Sciatic nerve (tissue), 2 donors: ENCODE measurements at places on chromosomes 1 and 21.

DNA sequence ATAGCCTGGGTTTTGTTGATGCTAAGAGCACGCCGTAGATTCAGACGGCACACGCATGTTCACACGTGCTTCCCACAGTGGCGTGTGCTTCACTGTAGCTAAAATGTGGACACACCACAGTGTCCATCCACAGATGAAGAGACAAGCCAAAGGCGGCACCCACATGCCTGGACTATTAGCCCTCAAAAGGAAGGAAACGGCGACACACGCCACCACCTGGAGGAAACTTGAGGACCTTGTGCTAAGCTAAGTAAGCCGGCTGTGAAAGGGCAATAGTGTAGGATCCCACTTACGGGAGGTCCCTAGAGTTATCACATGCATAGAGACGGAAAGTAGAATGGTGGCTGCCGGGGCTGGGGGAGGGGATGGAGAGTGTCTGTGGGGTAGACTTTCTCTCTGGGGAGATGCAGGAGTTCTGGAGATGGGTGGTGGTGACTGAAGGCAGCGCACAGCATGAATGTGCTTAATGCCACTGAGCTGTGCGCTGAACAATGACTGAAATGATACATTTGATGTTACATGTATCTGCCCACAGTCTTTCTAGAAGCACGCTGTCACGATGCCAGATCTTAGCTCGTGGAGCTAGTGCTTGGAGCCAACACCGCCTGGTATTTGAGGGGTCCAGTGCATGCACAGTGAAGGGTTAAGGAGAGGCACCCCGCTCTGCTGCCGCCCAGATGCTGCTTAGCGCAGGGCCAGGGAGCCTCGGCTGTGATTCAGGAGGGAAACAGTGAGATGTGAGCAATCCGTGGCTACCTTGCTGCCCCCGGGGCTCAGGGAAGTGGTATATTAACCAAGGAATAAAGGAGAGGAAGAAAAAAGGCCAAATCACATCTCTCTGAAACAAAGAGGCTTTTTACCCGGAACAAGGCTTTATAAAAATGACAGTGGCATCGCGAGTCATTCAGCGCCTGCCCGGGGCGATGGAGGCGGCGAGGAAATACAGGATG is 103.7 kb downstream of the PRDM16 start:
- DNase-seq = no peak

GRCh38 chr1:243301059-243301458 is 45.2 kb downstream of the SDCCAG8 start:
- no peak for DNase-seq

DNA sequence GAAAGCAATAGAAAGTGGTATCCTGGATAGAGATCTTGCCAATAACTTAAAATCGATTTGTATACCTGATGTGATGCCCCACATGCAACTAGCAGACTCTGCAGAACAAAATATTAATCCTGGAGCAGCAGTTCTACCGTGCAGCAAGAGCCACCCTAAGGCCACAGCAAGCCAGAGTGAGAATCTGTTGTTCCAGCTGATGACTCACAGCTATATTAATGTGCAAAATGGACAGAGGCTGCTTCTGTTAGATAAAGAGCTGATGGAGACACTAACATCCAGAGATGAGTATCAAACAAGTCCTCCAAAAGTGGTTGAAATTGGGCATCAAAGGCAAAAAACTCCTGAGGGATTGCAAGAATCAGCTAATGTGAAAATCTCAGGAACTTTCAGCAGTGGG is 127.8 kb downstream of the MACF1 start:
- DNase-seq = no peak

- DNase-seq = no peak
Measured at GRCh38 chr1:68959461-68960030, 462.7 kb upstream of the DEPDC1 start.

- no peak for DNase-seq
Measured at GRCh38 chr1:185562461-185563359, 171.5 kb upstream of the HMCN1 start.

- DNase-seq = no peak
Measured at GRCh38 chr1:59292562-59292961, 4.3 kb upstream of the FGGY start.

DNA sequence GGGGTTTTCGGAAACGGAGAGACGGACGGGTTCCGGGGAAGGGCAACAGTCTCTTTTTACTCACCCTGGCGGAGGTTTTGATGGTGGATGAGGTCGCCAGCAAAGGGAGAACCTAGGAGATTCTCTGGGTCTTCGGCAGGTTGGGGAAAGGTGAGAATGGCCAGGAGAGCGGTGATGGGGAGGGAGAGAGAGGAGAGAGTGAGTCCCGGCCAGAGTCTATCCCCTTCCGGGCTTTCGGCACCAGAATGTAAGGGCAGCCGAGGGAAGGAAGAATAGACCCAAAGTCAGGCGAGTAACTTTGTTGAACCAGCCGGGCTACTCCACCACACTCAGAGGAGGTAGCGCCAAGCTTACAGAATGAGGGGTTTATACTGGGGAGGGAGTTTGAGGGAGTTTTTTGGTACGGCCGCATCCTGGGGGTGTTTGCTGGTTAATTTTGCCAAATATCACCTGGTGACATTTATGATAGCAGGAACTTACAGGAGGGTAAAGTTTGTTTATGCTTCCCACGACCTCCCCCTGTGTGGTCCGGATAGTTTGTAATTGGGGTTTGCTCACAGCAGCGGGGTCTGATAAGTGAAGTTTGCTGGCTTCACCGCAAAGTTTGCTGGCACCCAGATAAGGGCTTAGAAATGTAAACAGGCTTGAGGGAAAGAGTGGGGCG is 141.1 kb upstream of the ETV3 start:
- no peak for DNase-seq

DNA sequence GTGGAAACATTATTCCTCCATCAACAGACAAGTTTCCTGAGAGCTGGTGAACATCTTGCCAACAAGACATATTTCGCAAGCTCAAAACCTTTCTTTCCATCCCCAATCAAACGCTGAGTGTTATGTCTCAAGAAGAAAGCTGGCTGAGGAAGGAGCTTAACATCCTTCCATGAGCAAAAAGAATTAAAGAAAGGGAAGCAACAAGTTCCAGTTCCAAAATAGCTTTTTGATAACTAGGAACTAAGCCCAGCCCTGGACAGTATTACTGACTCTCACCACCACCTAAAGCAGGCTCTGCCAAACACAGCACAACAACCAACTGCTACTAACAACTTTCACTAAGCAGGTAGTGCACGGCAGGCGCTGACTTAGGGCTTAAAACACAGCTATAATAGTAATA is 50.2 kb downstream of the CAPZB start:
- no peak for DNase-seq

GRCh38 chr21:46060596-46061061 is 37.3 kb upstream of the COL6A2 start:
- DNase-seq = peak; percentile 85

- no peak for DNase-seq
Measured at GRCh38 chr1:224540535-224540934, 75.6 kb upstream of the CNIH3 start.

DNA sequence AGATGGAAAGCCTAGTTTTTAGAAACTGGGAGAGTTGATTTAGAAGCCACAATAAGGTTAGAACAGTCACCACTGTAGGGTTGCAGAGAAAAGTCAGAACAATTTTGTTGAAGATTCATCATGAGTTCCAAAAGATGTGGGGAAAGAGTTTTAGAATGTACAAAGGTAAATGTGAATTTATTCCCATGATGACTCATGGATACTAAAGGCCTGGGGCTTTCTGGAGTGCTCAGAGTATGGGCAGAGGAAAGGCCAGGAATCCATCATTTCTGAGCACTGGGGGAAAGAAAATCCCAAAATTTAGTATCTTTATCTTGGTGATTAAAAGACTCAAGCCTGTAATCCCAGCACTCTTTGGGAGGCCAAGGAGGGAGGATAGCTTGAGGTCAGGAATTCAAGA is 17.8 kb downstream of the YBX1 start:
- DNase-seq = no peak

DNA sequence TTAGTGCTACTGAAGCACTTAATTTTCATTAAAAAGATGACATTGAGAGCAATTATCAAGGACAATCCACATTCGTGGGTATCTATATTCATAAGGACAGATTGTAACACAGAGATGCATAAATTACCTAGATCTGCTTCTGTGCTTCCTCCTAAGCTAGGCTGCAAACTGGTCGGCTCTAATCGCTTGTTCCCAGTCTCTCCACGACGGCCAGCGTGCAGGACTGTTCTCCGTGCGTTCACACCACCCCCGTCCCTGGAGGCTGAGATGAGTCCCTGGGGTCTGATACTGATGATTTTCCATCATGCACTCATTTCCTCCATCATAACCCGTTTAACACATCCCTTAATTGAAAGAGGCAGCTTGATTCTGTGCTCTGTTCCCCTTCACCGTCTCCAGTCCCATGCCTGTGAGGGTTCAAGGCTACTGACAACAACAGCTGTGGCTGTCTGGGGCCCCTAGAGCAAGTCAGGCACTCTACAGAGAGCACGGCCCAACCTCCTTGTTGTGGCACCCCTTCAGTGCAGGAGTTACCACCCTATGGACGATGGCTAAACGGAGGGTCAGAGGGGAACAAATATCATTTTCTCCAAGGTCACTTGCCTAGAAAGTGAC is 469.6 kb downstream of the NPHP4 start:
- DNase-seq = no peak

DNA sequence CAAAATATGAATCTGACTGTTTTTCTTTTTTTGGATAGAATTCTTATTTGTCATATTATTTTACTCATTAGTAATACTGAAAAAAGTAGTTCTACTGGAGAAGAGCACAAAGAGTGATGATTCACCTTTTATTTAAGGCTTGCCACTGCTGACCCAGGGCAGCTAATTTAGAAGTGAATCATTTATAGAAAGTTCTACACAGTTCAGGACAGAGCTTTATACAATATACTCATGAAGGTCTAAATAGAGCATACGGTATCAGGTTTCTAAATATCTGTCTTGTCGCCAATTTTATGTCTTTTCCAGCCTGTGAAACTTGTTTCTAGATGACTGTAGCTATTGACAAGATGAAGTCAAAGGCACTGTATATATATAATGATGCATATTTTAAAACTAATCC is 25.0 kb downstream of the GIPC2 start:
- DNase-seq = no peak

GRCh38 chr1:54566438-54567141 is 18.6 kb downstream of the ACOT11 start:
- no peak for DNase-seq

DNA sequence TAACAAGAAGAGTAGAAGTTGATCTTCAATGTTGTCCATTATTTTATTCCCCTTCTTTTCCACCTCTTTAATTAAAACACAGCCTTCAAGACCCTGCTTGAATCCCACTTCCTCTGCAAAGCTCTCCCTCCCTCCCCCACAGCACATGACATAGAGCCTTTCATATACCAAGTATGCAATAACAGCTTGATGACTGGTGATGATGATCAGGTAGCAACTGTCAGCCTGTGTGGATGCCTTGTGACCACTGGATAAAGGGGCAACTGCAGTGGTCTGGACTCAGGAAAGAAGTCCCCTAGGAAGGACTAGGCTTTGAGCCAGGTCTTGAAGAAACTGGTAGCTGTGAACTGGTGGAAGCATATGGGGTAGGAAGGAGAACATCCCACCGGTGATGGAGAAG is 53.8 kb upstream of the PRDX6 start:
- DNase-seq = no peak

GRCh38 chr1:223022641-223023473 is 120.2 kb downstream of the TLR5 start:
- no peak for DNase-seq

- no peak for DNase-seq
Measured at GRCh38 chr1:107535091-107535490, 394.3 kb downstream of the NTNG1 start.

- peak; percentile 84 for DNase-seq
Measured at GRCh38 chr1:227885648-227886502, 61.9 kb downstream of the WNT9A start.

DNA sequence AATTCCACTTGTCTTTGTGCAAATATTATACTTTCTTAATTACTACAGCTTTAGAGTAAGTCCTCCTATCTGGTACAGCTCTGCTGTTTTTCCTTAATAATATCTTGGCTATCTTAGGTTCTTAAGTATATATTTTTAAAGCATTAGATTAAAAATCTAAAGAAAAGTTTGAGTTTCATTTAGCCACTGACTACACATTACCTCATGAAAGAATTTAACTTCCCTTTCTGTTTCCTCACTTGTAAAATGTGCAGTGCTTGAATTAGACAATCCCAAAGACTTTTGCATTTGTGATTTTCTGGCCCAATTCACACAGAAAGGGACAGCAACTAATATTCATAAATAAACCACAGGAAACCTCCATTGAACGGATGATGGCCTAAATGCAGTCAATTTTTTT is 126.4 kb upstream of the SAMSN1 start:
- no peak for DNase-seq

- DNase-seq = no peak
Measured at GRCh38 chr1:231201979-231202633, 38.9 kb upstream of the GNPAT start.

DNA sequence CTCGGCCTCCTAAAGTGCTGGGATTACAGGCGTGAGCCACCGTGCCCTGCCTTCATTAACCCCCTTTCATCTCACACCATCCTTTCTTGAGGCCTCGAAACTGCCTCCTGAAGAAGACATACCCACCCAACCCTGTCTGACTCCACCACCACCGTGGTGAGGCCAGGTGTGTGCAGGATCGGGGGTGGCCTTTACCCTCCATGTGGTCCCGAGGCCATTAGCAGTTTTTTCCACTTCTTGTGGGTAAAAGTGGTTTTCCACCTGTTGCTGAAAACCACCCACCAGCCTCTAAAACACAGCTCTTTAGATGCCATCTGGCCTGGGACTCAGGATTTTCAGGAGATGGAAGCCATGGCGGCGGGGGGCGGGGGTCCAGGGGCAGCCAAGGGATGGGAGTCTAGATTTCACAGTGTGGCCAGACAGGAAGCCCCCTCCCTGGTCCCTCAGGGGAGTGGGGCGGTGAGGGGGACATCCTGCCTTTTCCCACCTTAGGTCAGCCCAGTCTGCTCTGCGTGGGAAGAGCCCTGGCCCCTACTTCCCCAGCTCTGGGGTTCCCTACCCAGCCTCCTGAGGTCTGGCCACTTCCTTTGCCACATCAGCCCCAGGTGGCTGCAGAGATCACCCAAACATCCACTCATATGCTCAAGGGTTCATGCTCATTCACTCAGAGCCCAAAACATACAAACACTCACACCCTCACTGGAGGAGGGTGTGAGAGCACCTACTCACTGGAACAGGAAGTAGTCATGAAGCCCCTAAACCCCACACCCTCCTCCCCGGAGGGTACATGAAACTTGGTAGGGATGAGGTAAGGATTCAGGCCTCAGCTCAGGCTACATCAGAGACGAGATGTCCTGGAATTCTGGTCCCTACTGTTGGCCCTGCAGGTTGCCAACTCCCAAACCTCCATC is 2.3 kb downstream of the FGR start:
- no peak for DNase-seq

DNA sequence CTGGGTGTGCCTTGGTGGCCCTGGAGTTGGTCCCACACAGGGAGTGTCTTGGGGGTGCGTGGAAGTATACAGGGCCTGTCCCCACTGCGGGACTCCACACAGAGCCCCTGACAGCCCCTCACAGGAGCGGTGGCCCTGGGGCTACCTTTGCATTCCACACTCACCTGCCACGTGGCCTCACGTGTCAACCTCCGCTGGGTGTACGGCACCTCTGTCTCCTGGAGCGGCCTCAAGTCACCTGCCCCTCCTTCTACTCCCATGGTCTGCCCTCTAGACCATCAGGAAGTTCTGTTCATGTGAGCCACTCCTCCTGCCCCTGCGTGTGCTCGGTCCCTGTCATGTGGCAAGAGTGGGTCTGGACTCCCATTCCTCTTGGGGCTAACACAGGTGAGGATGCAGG is 58.6 kb downstream of the FAAP20 start:
- DNase-seq = no peak

GRCh38 chr1:237282208-237282783 is 240.3 kb downstream of the RYR2 start:
- no peak for DNase-seq

GRCh38 chr1:7279769-7280168 is 491.3 kb upstream of the VAMP3 start:
- DNase-seq = no peak
